ENCODE measurements at places on chromosomes 2 and 18. TPM values are rescaled to one million over a fixed set of nuclear protein-coding genes. Genes with fewer than 3 reads are reported as not detected.

- no peak for DNase-seq
Observed at GRCh38 chr2:233416706-233417105, 62.4 kb downstream of the DGKD start.

- DNase-seq, result no peak
Observed at GRCh38 chr2:29697181-29697580, 224.2 kb downstream of the ALK start.

DNA sequence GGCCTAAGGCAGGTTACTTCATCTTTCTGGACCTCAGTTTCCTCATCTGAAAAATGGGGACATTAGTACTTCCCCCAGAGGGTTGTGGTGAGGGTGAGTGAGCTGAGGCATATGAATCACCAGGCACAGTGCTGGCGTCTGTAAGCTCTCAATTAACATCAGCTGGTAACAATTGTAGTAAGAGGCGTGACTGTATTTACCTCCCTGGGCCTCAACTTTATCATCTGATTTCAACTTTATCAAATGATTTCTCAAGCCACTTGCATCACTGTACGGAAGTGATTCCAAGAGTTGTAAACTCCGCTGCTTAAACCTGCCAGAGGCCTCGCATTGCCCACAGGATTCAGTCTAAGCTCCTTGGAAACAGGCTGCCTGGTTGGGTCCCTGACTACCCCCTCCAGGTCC, 53.6 kb upstream of the PKDCC start:
- DNase-seq, result no peak

DNA sequence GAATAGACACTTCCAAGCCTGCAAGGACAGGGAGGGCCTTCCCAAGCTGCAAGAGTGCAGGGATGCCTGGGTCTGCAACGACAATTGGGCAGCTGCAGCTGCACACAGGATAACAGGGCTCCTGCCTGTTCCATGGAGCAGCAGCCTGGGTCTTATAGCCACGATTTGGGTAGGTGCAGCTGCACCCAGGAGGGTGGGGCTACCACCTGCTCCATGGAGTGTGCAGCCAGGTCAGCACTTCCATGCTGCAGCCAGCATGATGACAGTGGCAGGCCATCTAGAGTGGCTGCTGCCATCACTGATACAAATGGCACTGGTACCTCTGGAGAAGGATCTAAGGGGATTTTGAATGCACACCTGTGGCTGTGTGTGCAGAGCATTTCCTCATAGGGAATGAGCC, 528.5 kb downstream of the DSC3 start:
- no peak for DNase-seq

The GRB14 gene
- total RNA-seq, result 24.1 TPM
